Esophagus muscularis mucosa (tissue), 4 donors: ENCODE measurements at places on chromosomes 13 and 19. TPM values are rescaled to one million over a fixed set of nuclear protein-coding genes. Genes with fewer than 3 reads are reported as not detected.

DNA sequence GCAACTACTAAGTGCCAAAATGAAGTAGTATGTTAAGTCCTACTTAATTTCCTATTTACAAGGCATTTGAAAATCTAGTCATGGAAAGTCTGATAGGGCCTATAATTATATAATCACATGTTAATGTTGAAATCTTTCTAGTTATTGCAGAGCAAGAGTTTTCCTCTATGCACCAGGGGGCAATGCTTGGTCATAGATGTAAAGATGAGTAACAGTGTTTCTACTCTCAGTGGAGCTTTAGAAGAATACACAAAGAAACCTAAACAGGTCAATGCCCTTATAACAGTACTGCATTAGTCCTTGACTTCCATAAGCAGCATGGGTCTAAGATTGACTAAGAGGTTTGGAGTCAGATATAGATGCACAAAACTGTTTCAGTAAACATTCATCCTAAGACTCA, 218.7 kb downstream of the KCTD12 start:
- H3K27ac ChIP-seq, result no peak overlapping the region
- DNase-seq, result no peak
- H3K4me1 ChIP-seq, result peaks cover 24% of the 10 kb centered on the region
- H3K36me3 ChIP-seq, result no peaks in the 10 kb centered on the region
- no peaks in the 10 kb centered on the region for H3K27me3 ChIP-seq
- no peak overlapping the region for H3K4me3 ChIP-seq

DNA sequence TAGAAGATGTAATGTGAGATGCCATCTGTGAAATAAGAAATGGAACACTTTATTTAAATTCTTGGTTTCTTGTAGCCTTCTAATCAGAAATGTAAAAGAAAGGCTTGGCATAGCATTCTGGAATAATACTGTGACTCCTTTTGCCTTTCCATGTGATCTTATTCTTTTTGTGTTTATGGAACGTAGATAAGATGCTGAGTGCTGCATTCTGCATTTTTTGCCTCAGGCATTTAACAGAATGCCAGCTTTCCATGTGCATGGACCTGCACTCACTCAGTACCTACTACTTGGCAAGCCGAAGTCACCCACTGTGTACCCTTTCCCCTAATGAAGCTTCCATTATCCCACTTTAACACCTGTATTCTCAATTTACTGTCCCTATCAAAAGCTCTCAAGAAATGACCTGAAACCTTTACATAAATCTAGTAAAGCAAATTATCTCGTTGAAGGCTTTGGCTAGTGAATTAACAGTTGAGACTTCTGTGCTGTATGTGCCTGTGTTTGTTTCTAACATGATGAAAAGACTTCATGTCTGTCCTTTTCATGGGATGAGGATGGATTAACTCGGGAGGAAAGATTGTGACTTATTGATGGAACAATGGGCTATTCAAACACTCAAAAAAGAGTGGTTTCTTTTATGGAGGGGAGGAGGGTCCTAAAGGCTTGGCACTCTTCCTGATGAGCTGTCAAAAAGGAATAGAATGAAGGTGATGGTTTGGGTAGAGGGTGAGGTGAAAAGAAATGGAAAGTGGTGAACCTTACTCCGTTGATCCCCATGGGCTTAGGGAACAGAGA, 44.7 kb upstream of the FRY start:
- no peak overlapping the region for H3K4me3 ChIP-seq
- no peaks in the 10 kb centered on the region for H3K4me1 ChIP-seq
- H3K36me3 ChIP-seq, result no peaks in the 10 kb centered on the region
- H3K27ac ChIP-seq, result no peak overlapping the region

DNA sequence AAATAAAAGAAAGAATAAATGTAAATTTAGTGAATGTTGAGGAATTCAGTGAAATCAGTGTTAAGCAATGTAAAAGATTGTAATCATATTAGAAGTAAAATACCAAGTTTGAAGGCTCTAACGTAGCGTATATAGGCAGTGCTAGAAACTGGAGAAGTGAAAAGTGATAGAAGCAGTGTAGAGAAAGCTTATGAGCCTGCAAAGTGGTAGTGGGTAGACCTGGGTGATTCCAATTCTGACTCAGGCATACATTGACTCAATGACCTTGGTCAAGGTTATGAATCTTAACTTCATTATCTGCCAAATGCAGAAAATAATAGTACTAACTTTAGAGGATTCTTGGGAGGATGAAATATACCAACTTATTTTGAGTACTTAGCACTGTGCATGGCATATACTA, 4.1 kb downstream of the SLC10A2 start:
- DNase-seq, result no peak
- H3K4me3 ChIP-seq, result no peak overlapping the region
- H3K4me1 ChIP-seq, result no peaks in the 10 kb centered on the region
- H3K36me3 ChIP-seq, result no peaks in the 10 kb centered on the region
- no peaks in the 10 kb centered on the region for H3K27me3 ChIP-seq
- H3K27ac ChIP-seq, result no peak overlapping the region

DNA sequence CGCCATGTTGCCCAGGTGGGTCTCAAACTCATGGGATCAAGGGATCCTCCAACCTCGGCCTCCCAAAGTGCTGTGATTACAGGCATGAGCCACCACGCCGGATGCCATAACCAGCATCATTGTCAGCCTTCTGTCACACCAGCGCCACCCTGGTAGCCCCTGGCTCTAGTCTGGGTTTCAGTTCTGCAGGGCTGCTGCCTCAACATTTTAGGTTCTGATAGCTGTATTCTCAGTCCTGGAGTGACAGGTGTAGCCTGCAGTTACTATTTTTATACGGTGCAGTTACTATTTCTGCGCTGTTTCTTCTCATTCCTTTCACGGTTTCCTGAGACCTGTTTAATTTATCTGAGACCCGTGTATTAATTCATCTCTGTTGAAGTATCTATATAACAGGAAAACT, 57.1 kb downstream of the TRPM4 start:
- H3K27ac ChIP-seq, result no peak overlapping the region
- DNase-seq, result no peak

ZNF772 gene
- 8.4 TPM for total RNA-seq

- H3K27me3 ChIP-seq, result no peaks in the 10 kb centered on the region
- DNase-seq, result no peak
- peaks cover 75% of the 10 kb centered on the region for H3K4me1 ChIP-seq
- no peak overlapping the region for H3K4me3 ChIP-seq
These were observed 52.8 kb downstream of the ELF1 start for GRCh38 chr13:40966298-40966697.

DNA sequence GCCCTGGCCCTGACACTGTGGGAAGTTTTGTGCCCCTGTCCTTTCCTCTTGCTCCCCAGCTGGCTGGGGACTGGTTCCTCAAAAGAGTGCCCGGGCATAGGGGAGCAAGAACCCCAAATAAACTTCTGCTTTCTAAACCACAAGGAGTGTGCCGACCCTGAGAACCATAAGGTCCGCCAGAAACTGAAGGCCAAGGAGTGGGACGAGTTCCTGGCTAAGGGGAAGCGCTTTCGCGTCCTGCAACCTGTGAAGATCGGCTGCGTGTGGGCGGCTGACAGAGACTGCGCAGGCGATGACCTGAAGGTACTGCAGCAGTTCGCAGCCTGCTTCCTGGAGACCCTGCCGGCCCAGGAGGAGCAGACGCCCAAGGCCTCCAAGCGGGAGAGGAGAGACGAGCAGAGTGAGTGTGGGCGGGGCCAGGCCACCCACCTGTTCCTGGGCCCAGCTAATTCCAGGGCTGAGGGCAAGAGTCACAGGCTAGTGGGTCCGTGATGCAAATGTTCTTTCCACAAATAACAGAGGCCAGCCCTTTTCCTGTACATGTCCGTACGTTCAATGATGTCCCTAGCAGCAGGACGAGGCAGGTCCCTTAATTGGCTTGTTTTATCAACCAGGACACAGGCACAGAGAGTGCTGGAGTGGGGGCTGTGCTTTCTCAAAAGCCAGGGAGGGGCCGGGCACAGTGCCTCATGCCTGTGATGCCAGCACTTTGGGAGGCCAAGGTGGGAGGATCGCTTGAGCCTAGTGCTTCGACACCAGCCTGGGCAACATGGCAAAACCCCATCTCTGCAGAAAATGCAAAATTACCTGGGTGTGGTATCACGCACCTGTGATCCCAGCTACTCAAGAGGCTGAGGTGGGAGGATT, 25.6 kb downstream of the UBXN6 start:
- no peaks in the 10 kb centered on the region for H3K4me1 ChIP-seq
- DNase-seq, result no peak

DNA sequence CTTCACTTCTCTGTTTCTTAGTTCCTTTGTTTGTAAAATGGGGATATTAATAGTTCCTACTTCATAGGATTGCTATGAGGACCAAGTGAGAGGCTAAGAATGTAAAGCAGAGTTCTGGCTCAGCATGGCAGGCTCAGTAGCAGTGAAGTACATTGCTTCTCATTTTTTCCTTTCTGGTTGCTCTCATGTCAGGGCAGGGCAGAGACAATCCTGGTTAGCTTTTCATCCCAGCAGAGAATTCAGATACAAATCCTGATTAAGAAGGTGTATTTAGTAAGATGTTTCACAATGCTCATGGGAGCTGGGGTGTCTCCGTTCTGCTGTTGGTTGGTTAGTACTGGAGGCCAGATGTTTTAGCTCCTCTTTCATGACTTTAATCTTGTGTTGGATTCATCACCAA, 42.9 kb downstream of the WASF3 start:
- peaks cover 52% of the 10 kb centered on the region for H3K4me1 ChIP-seq
- H3K27ac ChIP-seq, result no peak overlapping the region
- no peaks in the 10 kb centered on the region for H3K36me3 ChIP-seq

DNA sequence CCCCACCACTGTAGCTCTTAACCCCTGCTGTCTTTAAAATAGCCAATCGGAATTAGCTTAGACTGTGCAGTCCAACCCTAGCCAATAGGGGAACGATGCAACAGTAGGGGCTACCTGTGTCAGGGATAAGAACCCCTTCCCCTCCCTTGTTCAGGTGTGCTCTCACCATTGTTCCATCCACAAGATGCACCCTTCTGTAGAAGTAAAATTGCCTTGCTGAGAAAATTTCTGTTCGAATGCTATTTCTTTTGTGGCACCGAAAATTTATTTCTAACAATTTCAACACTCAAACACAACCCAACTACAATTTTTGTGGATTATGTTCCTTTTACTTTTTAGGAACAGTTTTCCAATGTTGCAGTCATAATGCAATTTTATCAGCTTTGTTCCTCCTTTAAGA, 3.6 kb upstream of the ZNF583 start:
- no peaks in the 10 kb centered on the region for H3K27me3 ChIP-seq
- H3K27ac ChIP-seq, result no peak overlapping the region
- H3K36me3 ChIP-seq, result peaks cover 20% of the 10 kb centered on the region
- DNase-seq, result no peak
- H3K4me3 ChIP-seq, result no peak overlapping the region
- H3K4me1 ChIP-seq, result peaks cover 21% of the 10 kb centered on the region

SHISA7 gene
- 0.13 TPM for total RNA-seq

KLK5 gene
- total RNA-seq, result not detected

- H3K27me3 ChIP-seq, result no peaks in the 10 kb centered on the region
- DNase-seq, result no peak
- no peak overlapping the region for H3K27ac ChIP-seq
- no peak overlapping the region for H3K4me3 ChIP-seq
These were observed 109.9 kb downstream of the FRY start for GRCh38 chr13:32141462-32141861.

- H3K27ac ChIP-seq, result no peak overlapping the region
- H3K27me3 ChIP-seq, result peaks cover 31% of the 10 kb centered on the region
- peaks cover 8% of the 10 kb centered on the region for H3K36me3 ChIP-seq
- DNase-seq, result no peak
These were observed 24.3 kb upstream of the TNFSF14 start for GRCh38 chr19:6694147-6694815.

DNA sequence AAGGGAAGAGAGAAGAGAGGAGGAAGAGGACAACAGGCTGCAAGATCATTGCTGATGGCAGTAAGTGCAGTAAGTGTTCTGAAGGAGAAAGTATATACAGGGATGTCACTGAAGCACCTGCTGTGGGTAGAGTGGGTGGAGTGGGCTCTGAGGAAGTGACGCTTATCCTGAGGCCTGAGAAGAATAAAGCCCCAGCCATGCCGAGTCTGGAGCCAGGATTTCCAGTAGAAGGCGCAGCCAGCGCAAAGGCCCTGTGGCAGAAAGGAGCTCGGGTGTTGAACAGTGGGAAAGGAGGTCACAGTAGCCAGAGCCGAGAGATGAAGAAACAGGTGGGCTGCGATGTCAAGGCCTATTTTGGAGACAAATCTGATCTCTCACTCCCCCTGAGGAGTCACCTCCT, 31.8 kb upstream of the ADGRE5 start:
- H3K4me1 ChIP-seq, result peaks cover 9% of the 10 kb centered on the region
- no peak overlapping the region for H3K27ac ChIP-seq
- DNase-seq, result no peak
- no peaks in the 10 kb centered on the region for H3K27me3 ChIP-seq

- no peak overlapping the region for H3K27ac ChIP-seq
- H3K4me3 ChIP-seq, result no peak overlapping the region
- H3K36me3 ChIP-seq, result no peaks in the 10 kb centered on the region
- DNase-seq, result no peak
- peaks cover 25% of the 10 kb centered on the region for H3K4me1 ChIP-seq
These were observed 2.4 kb downstream of the PDX1 start for GRCh38 chr13:27921961-27922882.

DNA sequence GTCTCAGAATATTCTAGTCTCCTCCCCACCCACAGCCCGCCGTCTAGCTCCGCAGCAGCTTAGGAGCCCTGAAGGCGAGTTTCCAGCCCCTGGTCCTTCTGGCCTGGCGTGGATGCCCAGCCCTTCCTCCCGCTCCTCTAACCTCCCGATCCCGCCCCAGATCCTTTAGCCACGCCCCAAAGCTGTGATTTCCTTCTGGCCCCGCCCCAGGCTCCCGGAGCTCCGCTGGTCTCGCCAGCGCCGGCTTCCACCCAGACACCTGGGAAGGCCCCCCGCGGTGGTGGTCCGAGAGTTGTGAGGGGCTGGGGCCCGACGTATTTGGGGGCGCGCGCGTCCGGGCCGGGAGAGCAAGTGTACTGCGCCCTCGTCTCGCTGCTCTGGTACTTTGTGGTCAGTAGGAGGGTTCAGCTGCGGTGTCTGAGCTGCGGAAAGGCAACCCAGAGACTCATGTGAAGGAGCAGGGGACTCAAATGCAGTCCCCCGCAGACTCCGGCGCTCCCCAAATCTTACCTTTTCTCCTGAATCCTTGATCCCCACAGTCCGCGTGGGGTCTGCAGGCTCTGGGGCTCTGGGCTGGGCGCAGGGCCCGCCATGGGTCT, at the start of gene CGB7:
Gene CGB7 (minus strand): TSS at position 114 of the 599 bp plus-strand sequence. CDS start 2,374 bp downstream, outside the sequence.
- H3K27ac ChIP-seq, result no peak within 1 kb of the TSS
- H3K27me3 ChIP-seq, result peaks cover 12% of the 10 kb centered on the region
- H3K36me3 ChIP-seq, result no peaks in the 10 kb centered on the region
- DNase-seq, result no peak
- H3K4me1 ChIP-seq, result peaks cover 25% of the 10 kb centered on the region
- H3K4me3 ChIP-seq, result peak within 1 kb of the TSS; percentile 53

MTIF3 gene
- total RNA-seq, result 74.3 TPM

GRCh38 chr19:58045411-58046050, 11.7 kb downstream of the ZSCAN1 start:
- H3K27ac ChIP-seq, result no peak overlapping the region
- no peaks in the 10 kb centered on the region for H3K4me1 ChIP-seq
- no peak for DNase-seq
- H3K36me3 ChIP-seq, result no peaks in the 10 kb centered on the region

PSPN gene
- total RNA-seq, result 3.7 TPM
